Renal cortex interstitium (tissue), 15 donors: ENCODE measurements at places on chromosomes 2 and 18.

DNA sequence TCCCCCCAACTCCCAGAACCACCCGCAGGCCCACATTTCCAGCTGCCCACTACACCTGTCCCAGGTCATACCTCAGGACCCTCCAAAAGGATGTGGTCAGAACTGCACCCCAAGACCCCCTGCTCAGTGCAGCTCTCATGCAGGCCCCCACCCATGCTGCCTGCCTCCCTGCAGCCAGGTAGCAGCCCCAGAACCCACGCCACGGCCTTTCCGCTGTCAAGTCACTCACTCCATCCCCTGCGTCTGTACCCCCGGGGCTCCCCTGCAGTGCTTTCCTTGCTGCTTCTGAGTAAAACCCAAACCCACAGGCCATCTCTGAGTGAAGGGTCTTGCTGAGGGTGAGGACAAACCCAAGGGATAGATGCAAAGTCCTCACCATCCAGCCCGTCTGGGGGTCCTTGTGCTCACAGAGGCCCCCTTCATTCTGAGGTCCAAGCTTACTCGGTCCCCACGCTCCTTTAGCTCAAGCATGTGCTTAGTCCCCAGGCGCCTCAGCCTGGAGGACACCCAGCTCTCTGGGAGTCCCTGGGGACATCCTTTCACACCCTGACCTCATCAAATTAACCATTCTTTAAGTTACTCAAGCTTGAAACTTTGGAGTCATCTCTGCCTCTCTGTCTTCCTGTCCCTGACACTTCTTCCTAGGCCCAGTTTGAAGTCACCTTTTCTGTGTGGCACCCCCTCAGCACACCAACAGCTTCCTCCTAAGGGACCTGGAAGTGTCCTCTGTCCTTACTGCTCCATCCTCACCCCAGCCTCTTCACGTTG, 130.1 kb downstream of the SMAD7 start:
- DNase-seq = no peak

DNA sequence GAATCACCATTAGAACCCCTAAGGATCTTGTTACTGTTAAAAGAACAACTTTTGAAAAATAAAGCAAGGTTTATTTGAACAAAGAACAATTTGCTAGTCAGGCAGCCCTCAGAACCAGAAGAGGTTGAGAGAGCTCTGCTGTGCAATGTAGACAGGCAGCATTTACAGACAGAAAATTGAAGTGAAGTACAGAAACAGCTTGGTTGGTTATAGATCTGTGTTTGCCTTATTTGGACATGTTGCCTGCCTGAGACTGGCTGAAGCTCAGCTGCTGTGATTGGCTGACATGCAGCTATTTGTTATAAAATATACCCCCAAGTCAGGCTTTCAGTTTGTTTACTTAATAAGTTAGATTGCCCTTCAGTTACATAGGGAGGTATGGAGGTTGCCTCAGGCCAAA, 12.5 kb downstream of the MSTN start:
- DNase-seq = no peak

- DNase-seq = no peak
Measured at GRCh38 chr18:7002107-7002506, 115.5 kb downstream of the LAMA1 start.

DNA sequence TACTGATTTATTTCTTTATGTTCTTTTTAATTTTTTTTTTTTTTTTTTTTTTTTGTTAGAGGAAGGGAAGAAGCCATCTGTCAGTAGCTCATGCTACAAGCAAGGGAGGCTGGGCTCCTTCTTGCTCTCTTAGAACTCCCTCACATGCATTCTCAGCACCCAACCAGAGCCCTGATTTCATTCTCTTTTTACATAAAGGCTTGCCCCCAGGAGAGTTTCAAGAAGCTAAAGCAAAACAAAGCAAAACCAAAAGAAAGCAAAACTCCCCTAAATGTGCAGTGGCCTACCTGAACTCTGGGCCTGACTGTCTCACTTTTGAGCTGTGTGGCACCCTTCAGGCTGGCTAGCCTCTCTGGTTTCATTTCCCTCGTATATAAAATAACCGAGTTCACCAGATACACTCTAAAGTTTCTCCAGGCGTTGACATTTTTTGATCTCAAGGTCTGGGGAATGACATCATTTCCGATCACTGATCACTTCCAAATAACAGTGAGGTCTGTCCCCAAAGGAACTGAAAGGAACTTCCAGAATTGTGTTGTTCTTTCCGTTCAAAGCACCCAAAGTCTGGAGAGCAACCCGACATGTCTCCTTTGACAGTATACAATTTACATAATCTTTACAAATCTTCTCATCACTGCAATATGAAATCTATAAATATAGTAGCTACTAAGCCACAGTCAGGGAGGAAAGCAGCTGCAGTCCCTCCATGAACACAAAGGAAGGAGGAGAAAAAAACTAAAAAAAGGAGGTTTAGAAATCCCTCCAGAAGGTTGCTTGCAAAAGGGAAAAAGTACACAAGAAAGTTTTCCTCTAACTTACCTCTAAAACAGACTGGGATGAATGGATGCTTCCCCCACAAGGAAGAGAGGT, 145.6 kb upstream of the NCK2 start:
- DNase-seq = no peak

GRCh38 chr18:25247725-25248124, 104.2 kb downstream of the ZNF521 start:
- DNase-seq = no peak

DNA sequence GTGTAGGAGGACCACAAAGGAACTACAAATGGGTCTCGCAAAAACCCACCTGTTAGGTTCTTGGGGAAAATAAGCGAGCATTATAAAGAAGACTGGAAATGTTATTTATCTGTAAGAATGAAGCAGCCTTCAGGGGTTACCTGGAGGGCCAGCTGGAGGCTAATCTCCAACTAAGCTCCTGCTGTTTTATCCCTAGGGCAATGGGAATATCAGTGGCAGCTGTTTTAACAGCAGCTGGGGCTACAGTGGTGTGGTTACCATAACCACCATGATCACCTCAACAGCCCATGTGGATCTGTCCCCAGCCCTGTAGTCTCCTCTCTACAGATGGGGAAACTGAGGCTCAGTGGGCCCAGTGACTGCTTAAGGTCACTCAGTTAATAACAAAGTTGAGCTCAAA, 108.1 kb downstream of the FTCDNL1 start:
- no peak for DNase-seq

GRCh38 chr2:171531291-171531690, 9.0 kb downstream of the CYBRD1 start:
- DNase-seq = no peak

GRCh38 chr2:151287513-151288250, 1.8 kb downstream of the NMI start:
- no peak for DNase-seq

DNA sequence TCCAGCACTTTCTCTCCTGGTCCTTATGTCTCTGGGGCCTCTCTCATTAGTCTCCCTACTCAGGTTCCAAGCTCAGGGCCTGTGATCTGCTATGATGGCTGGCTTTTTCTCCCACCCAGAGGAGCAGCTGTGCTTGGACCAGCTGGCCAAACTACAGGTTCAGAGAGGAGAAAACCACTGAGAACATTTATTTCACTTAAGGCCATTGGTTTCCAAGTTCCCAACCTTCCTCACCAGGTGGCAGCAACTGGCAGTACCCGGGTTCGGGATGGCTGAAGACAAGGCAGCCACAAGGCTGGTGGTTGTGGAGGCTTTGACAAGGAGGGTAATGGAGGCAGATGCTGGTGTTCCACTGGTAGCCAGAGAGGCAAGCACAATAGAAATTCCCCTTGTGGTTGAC, 29.9 kb upstream of the SELENOI start:
- DNase-seq = no peak

DNA sequence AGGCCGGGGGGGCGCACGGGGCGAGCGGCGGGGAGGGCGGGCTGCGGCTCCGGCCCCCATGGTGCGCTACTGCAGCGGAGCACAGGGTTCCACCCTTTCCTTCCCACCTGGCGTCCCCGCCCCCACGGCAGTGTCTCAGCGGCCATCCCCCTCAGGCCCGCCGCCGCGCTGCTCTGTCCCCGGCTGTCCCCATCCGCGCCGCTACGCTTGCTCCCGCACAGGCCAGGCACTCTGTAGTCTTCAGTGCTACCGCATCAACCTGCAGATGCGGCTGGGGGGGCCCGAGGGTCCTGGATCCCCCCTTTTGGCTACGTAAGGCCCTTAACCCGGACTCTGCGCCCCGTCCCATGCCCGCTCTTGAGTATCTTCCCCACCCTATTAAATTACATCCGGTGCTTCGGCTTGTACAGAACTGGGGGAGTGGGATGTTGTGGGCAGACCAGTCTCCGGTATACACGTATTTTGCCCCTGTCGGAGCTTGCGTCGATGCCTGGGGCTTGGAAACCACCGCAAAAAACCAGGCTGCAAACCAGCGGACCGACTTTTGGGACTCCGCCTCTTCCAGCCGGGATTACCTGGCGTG, 598 bp upstream of the WBP1 start:
- no peak for DNase-seq

GRCh38 chr2:138433995-138434951, 67.3 kb upstream of the SPOPL start:
- no peak for DNase-seq

DNA sequence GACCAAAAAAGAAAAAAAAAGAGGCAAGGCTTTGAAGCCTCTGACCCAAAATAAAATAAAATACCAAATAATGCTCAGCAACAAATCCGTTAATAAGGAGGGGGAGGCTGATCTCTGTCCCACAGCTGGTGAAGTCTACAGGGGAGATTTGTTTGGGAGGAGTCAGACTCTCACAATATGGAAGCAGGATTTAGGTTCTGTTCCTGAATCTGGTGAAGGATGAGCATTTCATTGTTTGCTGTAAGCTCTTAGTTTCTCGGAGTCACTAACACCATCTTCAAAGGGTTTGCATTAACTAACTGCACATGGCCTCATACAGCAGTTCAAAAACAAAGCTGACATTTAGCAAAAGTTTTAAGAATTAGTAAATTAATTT, 339.4 kb upstream of the TNP1 start:
- no peak for DNase-seq

DNA sequence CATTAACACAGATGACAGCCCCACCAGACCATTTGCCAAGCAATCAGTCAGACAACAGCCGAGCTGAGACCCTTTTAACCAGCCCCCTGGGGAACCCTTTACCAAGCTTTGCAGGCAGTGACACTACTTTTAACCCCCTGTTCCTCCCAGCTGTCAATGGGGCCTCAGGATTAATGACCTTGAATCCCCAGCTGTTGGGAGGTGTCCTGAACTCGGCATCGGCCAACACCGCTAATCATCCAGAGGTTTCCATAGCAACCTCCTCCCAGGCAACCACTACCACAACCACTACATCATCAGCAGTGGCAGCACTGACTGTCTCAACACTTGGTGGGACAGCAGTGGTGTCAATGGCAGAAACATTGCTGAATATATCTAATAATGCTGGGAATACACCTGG, 160.9 kb upstream of the EPC2 start:
- DNase-seq = no peak

GRCh38 chr18:59672235-59672711, 24.9 kb downstream of the CCBE1 start:
- no peak for DNase-seq

GRCh38 chr2:29193681-29194080, 78.5 kb downstream of the CLIP4 start:
- no peak for DNase-seq

DNA sequence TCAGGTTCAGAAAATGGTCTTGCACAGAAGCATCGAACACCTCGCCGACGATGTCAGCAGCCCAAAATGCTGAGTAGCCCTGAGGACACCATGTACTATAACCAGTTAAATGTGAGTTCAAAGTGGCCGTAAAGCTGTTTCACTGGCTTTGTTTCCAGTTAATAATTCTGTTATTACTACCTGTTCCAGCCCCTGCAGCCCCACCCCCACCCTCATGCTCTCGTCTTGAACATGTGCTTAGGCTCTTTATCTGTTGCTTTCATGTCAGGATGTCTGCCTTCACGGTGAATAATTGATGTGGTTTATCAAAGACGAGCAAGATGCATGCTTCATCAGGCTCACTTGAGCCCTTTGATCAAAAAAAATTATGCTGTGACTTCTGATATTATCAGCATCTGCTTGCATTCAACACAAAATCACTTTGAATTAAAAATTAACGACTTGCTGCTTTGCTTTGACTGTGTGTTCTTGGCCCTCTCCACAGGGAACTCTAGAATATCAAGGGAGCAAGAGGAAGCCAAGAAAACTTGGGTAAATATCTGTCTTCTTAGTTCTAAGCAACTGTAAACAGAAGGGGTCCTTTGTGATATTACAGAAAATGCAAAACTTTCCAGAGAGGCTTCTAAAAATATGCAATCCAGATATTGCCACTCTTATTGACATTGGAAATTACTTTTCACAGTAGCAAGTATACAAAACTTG, 63.4 kb upstream of the SP5 start:
- no peak for DNase-seq
